ENCODE measurements at places on chromosomes 11 and 22.

DNA sequence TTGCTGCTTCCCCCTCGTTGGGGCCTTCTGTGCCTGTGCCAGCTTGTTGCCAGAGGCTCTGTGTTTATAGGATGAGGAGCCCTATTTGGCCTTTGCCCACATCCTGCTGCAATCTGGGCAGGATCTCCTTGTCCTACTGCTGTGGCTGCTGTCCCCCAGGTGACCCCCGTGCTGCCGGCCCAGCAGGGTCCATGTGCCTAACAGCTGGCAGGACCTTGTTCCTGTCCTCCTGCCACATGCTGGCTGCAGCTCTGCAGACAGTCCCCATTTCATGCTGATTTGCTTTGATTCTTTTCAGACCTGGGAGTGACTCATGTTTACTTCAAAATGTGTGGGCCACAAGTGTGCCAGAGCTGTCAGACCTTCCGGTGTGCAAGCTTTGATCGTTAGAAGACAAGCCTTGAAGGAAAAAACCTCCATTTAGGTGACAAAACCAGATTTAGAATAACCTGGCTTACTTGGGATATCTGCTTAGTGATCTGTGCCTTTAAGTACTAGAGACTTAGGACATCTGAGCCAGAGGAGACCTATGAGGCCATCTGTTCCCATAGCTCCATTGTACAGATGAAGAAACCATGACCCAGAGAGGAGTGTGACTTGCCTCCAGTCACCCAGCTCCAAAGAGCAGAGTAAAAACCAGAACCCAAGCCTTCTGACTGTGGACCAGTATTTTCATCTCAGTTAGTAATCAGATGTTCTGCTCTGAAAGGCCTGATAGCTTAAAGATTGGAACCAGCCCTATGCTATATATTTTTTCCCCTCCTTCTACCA lies 11.1 kb downstream of the NAV2 start:
- DNase-seq, result peak; percentile 31

GRCh38 chr11:43823316-43823715 lies 57.3 kb upstream of the ALKBH3 start:
- no peak for DNase-seq

DNA sequence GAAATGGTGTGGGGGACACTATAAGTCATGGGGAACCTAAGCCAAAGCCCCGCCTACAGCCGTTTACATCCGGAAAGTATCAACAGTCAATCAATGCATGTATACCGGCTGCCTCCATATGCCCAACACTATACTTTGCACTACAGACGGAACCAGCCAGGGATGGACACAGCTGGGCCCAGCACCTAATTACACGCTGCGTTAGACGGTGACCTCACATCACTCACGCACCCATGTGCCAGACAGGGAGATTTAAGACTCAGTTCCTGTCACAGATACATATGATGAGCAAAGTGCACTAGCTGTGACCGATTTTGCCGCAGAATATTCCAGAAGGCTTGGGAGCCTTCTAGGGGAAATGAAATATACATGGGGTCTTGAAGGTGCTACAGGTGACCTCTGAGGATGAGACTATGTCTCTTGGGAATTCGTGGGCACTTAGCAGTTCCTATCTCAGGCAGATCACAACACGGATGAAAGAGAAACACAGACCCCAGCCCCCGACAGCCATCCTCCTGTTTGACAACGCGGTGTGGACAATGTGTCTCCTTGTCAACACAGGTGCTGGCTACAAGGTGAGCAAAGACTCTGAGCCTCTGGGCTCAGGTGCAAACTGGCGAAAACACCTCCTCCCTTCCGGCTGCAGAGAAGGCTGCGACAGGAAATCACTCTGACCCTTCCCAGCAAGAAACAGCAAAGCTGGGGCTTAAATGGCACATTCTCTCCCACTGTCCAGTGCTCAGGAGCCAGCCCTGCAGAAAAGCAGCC lies 8.0 kb downstream of the AHNAK start:
- no peak for DNase-seq

DNA sequence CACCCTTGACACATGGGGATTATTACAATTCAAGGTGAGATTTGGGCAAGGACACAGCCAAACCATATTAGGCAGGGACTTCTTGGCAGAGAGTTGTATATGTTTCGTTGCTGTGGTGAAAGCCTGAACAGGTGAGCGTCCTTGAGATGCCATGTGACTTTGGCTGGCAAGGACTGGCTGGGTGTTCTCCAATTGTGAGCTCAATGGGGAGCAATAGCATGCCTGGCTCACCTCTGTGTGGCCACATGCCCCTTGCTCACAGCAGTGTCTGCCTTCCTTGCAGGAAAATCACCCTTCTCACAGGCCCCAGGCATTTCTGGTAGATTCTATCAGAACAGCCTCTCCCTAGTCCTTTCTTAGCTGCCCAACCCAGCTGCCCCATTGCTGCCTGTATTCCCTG lies 105.5 kb downstream of the PARVA start:
- DNase-seq, result no peak

DNA sequence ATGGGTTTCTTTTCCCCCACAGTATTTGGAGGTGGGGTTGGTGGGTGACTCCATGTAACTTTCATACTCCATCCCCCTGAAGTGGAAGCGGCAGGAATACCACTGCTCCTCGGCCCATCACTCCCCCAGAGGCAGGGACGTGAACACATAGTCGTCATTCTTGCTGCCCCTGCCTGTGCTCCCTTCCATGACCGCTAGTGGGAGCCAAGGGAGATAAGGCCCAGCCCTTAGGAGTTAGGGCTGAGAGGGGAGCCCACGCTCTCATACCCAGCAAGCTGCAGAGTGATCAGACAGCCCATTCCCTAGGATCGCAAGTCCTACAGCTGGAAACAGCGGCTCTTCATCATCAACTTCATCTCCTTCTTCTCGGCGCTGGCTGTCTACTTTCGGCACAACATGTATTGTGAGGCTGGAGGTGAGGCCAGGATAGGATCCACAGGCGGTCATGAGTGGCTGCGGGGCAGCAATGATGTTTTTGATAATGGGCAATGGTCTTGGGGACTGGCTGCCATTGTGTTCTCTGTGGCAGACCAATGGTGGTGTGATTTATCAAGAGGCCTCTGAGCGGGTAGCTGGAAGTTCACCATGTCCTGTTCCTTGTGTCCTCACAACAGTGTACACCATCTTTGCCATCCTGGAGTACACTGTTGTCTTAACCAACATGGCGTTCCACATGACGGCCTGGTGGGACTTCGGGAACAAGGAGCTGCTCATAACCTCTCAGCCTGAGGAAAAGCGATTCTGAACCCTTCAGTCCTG lies 15.9 kb downstream of the RHOG start:
- DNase-seq, result peak; percentile 62

DNA sequence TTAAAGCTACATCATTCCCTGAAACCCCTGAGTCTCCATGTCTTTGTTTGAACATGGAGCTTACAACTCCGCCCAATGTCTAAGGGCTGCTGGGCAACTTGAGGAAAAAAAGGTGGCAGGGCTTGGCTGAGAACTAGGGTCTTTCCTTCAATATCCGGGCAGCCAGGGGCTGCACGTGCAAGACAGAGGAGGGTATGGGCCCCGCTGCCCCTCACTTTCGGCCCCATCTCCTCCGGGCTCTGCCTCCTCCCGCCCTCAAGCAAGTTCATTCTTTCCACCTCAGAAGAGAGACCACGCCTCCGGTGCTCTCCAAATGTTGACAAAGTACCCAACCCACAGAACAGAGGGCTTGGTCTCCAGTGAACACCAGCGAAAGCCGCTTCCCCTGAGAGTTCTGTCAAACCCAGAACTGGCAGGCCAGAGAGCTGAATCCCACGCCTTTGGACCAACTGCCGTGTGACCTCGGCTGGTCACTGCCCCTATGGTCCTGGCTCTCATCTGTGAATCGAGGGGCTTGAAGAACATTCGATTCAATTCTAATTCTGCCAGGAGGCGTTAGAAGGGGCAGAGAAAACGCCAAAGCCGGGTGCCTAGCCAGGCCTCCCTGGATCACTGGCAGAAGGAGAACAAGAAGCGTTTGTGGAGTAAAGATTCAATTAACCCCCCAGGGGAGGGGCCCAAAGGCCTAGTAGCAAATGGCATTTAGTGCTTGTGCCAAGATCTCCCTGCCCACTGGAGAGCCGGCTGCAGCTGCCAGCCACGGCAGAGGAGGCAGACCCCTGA lies 7.3 kb downstream of the PDGFB start:
- no peak for DNase-seq

DNA sequence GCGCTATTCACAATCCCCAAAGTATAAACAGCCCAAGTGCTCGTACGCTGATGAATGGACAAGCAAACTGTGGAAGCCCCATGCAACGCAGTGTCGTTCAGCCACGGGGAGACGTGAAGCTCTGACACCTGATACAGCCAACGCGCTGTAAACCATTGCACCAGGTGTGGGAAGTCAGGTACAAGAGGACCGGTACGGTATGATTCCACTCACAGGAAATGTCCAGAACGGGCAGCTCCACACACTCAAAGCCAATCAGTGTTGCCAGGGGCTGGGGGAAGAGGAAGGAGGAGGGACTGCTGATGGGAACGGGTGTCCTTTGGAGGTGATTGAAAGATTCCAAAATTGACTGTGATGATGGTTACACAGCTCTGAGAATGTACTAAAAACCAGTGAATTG lies 64.5 kb downstream of the BRD1 start:
- DNase-seq, result no peak

- DNase-seq, result no peak
Measured at GRCh38 chr11:21810650-21811049, 382.2 kb upstream of the ANO5 start.

DNA sequence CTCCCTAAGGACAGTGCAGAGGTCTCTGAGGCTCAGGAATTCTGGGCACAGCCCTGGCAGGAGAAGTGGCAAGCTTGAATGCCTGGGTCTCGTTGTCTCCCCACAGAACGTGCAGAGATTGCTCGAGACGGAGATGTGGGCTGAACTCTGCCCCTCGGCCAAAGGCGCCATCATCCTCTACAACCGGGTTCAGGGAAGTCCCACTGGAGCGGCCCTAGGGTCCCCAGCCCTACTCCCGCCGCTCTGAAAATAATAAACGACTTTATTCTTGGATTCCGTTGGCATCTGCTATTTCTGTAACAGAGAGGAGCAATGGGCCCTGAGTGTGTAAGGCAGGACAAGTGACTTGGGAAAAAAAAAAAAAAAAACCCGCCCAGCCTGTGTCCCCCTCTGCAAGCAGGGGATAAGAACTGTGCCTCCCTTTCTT lies 591 bp upstream of the DNAJC4 start:
- DNase-seq, result no peak

GRCh38 chr11:70080763-70081162 lies 2.6 kb downstream of the ANO1 start:
- DNase-seq, result no peak

DNA sequence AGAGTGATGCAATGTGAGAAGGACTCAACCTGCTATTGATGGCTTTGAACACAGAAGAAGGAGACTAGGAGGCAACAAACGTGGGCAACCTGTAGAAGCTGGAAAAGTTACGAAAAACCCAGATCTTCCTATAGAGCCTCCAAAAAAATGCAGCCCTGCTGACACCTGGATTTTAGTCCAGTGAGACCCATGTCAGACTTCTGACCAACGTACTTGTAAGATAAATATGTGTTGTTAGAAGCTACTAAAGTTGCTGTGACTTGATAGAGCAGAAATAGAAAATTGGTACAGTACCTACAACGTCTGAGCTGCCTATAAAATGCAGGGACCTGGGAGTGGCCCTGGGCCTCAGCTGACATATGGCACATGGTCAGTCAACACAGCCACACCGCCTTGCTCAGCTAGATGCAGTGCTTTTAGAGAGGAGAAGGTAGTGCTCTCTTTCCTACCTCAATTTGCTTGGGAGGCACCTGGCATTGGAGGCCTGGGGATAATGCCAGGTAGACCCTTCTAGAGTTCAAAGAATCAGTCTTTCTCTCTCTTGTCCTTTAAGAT lies 97.4 kb downstream of the ARL14EP start:
- DNase-seq, result no peak

DNA sequence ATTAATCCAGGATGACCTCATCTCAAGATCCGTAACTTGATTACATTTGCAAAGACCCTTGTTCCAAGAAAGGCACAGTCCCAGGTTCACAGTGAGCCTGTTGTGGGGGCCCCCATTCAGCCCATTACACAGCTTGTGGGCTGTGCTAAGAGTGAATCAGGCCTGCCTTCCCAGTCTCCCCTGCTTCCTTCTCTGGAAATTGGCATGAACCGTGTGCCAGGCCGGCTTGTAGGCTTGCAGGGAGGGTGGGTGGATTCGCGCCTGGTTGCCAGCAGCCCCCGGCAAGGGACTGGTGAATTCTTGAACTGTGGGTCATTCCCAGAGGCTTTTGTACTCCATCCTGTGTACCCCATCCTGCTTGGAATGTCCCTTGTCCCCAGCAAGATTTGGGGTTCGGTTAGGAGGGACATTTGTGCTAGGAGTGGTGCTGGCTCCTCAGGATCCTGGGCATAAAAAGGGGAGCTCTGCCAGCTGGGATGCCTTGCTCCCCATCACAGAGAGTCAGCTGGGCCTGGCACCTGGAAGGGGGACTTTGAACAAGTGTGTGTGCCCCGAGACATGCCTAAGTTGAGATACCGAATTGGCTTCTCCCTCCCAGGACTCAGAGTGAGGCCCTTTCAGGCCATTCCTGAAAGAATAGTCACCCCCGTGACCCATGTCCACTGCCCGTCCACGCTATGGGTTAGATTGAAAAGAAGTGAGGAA lies 818.2 kb downstream of the BRD1 start:
- DNase-seq, result no peak

DNA sequence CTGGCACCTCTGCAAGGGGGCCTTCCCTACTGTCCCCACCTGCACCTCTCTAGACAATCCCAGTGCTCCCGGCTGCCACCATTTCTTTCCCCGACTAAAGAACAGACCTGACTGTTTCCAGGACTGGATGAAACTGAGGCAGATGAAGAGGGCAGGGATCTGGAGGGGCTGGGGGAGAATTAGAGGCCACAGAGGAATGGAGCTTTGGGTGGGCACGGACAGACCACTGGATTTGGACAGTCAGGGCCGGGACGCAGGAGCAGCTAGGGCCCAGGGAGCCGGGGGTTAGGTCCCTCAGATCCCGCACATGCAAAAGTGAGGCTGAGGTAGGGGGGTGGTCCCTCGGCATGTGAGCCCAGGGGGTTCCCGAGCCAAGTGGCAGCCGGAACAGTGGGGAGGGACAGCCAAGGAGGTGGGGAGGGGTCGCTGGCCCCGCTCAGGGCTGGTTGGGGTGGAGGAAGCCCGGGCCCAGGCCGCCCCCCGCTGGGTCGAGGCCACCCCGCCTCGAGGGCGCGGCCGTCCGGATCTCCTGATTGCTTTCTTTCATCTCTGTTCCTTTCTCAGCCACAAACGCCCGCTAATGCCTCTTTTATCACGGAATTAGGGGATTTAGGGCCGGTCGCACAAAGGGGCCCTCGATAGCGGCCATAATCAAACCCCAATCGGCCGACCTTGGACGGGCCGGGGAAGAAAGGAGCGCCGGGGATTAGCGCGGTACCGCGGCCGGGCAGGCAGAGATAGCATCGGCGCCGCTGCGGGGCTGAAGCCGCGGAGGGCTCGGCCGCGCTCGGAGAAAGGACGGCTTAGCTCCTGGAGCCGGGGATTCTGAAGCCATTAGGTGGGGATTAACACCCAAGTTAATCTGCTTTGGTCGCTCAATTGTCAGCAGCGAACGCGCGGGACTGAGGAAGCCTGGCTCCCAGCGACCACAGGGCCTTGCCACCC lies 9.3 kb downstream of the SLC25A1 start:
- no peak for DNase-seq

Data from activated T-helper 1 cell treated with Interleukin-2 at 50 U/mL for 16 hours (primary cell).